Esophagus squamous epithelium (tissue), 5 donors: ENCODE measurements at places on chromosomes 11 and 22. TPM values are rescaled to one million over a fixed set of nuclear protein-coding genes. Genes with fewer than 3 reads are reported as not detected.
A peak's percentile ranks its signal among the peaks of the same experiment; 100 is the strongest.

- no peaks in the 10 kb centered on the region for H3K27me3 ChIP-seq
- peaks cover 23% of the 10 kb centered on the region for H3K36me3 ChIP-seq
- DNase-seq, result no peak
- no peak overlapping the region for H3K27ac ChIP-seq
- H3K4me3 ChIP-seq, result no peak overlapping the region
Measured at GRCh38 chr11:1002406-1002984, 34.0 kb downstream of the MUC6 start.

- no peak overlapping the region for H3K4me3 ChIP-seq
- no peaks in the 10 kb centered on the region for H3K27me3 ChIP-seq
- no peaks in the 10 kb centered on the region for H3K36me3 ChIP-seq
- H3K27ac ChIP-seq, result peak overlapping the region; percentile 49
- peaks cover 57% of the 10 kb centered on the region for H3K4me1 ChIP-seq
Measured at GRCh38 chr11:4071914-4072313, 22.7 kb upstream of the RRM1 start.

The DEUP1 gene
- total RNA-seq, result not detected

DNA sequence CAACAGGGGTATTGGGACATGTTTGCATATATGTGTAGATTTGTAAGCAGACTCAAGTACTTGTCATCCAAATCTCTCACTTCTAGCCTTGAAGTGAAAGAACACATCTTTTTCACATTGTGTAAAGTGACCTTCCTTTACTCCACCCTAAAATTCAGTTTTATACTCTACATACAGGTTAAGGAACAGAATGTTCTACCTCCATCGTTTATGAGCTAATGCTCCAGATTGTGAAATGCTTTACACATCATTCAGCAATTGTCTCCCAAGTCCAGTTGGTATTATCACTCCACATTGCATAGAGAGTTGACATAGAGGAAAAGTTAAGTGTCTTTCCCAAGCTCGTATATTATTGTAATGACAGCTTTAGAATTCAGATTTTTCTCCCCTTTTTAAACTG, 46.1 kb upstream of the BLID start:
- no peak overlapping the region for H3K27ac ChIP-seq
- H3K27me3 ChIP-seq, result no peaks in the 10 kb centered on the region
- peaks cover 60% of the 10 kb centered on the region for H3K4me1 ChIP-seq
- H3K4me3 ChIP-seq, result no peak overlapping the region

GRCh38 chr11:2932850-2933251, 3.6 kb upstream of the PHLDA2 start:
- no peak overlapping the region for H3K4me3 ChIP-seq
- no peaks in the 10 kb centered on the region for H3K36me3 ChIP-seq
- DNase-seq, result no peak
- H3K27ac ChIP-seq, result peak overlapping the region; percentile 76

DNA sequence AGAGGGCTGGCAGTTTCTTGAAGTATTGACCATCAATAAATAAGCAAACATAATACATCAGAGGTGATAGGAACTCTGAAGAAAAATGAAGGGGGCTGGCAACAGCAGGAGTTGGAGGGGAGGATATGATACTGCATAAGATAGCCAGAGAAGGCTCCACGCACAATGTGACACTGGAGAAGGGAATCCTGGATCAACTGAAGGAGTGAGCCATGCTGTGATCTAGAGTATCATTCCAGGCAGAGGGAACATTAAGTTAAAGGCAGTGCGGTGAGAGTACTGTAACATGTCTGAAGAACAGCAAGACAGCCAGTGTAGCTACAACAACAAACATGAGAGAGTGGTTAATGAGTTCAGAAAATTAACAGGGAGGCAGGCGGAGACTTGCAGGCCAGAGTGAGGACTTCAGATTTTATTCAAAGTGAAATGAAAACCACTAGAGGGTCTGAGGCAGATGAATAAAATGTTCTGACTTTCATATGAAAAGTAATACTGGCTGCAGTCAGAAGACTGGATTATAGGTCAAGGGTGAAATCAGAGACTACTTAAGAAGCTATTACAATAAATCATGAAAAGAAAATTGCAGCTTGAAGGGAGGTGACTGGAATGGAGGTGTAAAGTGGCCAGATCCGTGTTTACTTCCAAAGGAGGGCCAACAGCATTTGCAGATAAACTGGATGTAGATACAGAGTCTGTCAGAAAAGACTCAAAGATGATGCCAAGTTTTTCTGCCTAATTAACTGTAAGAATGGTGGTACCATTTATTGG, 49.4 kb downstream of the RRAS2 start:
- H3K36me3 ChIP-seq, result no peaks in the 10 kb centered on the region
- H3K27me3 ChIP-seq, result no peaks in the 10 kb centered on the region
- DNase-seq, result no peak
- H3K4me3 ChIP-seq, result no peak overlapping the region
- no peak overlapping the region for H3K27ac ChIP-seq

GRCh38 chr11:117396970-117397369, 69.3 kb downstream of the CEP164 start:
- H3K4me3 ChIP-seq, result no peak overlapping the region
- no peak for DNase-seq
- no peak overlapping the region for H3K27ac ChIP-seq
- H3K4me1 ChIP-seq, result no peaks in the 10 kb centered on the region
- H3K27me3 ChIP-seq, result no peaks in the 10 kb centered on the region
- H3K36me3 ChIP-seq, result peaks cover 71% of the 10 kb centered on the region

The P2RY2 gene
- 50.3 TPM for total RNA-seq

The POTEH gene
- total RNA-seq, result not detected

The CALCA gene
- total RNA-seq, result not detected

DNA sequence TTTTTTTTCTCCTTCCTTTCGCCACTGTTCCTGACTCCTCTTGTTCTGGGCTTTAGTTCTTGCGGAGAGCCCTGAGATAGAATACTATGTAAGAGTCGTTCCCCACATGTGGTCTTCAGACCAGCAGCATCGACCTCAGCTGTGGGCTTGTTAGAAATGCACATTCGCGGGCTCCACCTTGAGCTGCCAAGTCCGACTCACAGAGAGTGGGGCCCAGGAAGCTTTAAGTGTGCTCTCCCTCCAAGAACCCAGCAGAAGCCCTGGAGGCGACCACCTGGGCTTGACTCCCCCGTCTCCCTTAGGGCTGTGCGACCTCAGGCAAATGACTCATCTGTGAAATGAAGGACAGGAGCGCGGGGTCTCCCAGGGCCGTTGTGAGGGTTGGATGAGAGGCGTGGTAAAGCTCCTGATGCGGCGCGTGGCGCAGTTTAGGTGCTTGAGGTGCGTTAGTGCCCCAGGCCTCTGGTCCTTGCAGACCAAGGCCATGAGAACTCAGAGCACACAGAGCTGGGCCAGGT, 18.8 kb downstream of the SAMM50 start:
- no peak overlapping the region for H3K27ac ChIP-seq
- H3K4me3 ChIP-seq, result no peak overlapping the region
- peaks cover 32% of the 10 kb centered on the region for H3K36me3 ChIP-seq
- H3K27me3 ChIP-seq, result no peaks in the 10 kb centered on the region
- no peaks in the 10 kb centered on the region for H3K4me1 ChIP-seq

DNA sequence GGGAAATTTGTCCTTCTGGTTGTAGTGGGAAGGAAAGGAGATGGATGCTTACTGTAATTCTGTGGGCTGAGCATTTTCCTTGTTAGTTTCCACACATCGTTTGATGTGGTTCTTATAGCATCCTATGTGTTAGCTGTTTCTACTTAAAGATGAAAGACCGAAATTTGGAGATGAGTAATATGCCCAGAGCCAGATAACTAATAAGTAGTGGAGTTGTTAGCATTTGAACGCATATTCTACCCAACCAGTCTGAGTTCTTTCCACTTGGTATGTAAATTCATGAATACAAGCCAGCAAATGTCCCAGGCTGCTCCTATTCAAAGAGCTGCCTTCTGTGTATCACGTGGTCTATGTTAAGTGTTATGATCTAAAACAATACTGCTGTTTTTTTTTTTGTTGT, 14.6 kb downstream of the SPECC1L start:
- H3K36me3 ChIP-seq, result no peaks in the 10 kb centered on the region
- H3K27ac ChIP-seq, result no peak overlapping the region
- DNase-seq, result no peak

GRCh38 chr11:122440811-122441665, 214.5 kb upstream of the UBASH3B start:
- DNase-seq, result no peak
- peak overlapping the region; percentile 67 for H3K27ac ChIP-seq
- H3K27me3 ChIP-seq, result no peaks in the 10 kb centered on the region

DNA sequence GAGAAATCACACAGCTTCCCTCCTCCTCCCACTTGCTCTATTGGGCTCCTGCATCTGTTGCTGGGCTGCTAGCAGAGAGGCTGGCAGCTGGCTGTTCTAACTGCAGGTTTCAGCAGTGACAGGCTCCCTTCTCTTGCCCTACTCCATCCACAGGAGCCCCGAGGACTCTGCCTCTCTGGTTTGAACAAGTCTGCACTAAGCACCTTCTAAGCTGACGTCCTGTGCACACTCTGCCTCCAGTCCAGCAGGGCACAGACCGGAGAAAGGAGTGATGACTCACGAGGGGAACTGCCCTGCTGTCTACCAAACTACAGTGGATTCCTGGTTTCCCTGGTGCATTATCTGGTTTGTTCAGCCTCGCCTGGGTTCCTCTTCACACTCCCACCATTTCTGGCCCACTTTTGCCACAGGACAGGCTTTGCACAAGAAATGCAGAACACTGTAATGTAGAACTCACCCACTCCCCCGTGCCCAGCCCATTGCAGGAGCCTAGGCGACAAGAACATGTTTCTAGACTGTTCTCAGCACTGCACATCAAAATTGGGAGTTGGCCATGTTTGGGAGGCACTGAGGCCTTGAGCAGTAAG, 26.0 kb downstream of the IL10RA start:
- H3K27ac ChIP-seq, result peak overlapping the region; percentile 81
- DNase-seq, result no peak
- no peaks in the 10 kb centered on the region for H3K27me3 ChIP-seq
- no peaks in the 10 kb centered on the region for H3K36me3 ChIP-seq
- no peak overlapping the region for H3K4me3 ChIP-seq

GRCh38 chr22:40540265-40540664, 96.3 kb downstream of the MRTFA start:
- DNase-seq, result no peak
- no peak overlapping the region for H3K27ac ChIP-seq
- no peaks in the 10 kb centered on the region for H3K36me3 ChIP-seq
- H3K4me3 ChIP-seq, result no peak overlapping the region

DNA sequence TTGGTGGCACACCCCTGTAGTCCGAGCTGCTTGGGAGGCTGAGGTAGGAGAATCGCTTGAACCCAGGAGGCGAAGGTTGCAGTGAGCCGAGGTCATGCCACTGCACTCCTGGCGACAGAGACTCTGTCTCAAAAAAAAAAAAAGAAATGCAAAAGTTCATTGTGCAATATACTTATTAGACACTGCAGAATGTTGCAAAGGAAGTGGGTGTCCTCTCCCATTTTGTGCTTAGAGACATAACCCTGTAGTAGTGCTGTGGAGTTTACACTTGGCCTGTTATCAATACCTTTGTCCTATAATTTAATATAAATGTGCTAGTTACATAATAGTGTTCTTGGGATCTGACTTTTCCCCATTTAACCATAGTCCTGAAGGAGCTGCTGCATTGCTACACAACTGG, 9.4 kb downstream of the BCL2L13 start:
- no peak for DNase-seq
- H3K27ac ChIP-seq, result no peak overlapping the region
- H3K4me1 ChIP-seq, result peaks cover 16% of the 10 kb centered on the region
- no peaks in the 10 kb centered on the region for H3K27me3 ChIP-seq

DNA sequence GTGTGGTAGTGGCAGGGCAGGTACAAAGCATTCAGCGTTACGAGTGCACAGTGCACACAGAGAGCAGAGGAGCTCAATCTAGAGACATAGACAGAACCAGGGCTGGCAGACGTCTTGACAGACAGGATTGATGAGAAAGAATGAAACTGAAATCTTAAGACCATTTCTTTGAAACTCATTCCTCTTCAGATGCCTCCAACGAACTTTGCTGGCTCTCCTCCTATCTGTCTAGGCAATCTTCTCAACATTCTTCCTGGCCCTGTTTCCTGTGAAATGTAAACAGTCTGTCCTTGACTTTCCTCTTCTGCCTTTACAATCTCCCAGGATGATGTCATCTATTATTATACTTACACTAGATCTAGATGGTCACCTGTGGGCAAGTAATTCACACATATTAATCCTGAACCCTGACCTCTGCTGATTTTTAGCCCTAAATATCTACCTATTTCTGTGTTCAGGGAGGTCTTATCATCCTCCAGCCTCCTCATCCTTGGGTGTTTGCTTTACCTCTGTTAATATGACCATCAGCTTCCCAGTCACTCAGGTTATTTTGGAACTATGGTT, 119.5 kb downstream of the ENTHD1 start:
- DNase-seq, result no peak
- no peak overlapping the region for H3K4me3 ChIP-seq
- H3K4me1 ChIP-seq, result no peaks in the 10 kb centered on the region
- H3K27ac ChIP-seq, result no peak overlapping the region

The TBX10 gene
- not detected for total RNA-seq

DNA sequence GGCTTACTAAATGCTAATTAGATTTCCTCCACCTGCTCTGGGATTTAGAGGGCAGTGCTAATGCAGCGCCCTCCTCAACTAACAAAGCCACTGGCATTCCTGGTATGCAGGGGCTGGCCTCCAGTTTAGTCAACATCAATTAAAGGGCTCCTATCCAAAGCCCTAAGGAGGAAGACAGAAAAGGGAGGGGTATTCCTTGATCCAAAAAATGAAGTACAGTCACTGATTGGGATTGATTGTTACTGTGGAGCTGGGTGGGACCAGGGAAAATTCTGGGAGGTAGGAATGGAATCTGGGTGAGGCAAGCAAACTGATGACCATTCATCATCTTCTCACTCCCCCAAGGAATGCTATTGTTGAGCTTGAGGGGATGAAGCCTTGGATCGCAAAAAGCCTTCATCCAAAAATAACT, 52.2 kb downstream of the GAB2 start:
- peaks cover 3% of the 10 kb centered on the region for H3K4me1 ChIP-seq
- H3K27ac ChIP-seq, result no peak overlapping the region
- no peaks in the 10 kb centered on the region for H3K27me3 ChIP-seq
- H3K4me3 ChIP-seq, result no peak overlapping the region

The SNX15 gene
- total RNA-seq, result 9.8 TPM

The TIMP3 gene
- total RNA-seq, result 15.3 TPM

GRCh38 chr11:113493206-113493605, 18.0 kb upstream of the DRD2 start:
- no peaks in the 10 kb centered on the region for H3K4me1 ChIP-seq
- H3K36me3 ChIP-seq, result no peaks in the 10 kb centered on the region
- no peak overlapping the region for H3K4me3 ChIP-seq
- no peaks in the 10 kb centered on the region for H3K27me3 ChIP-seq
- DNase-seq, result no peak
- H3K27ac ChIP-seq, result no peak overlapping the region

DNA sequence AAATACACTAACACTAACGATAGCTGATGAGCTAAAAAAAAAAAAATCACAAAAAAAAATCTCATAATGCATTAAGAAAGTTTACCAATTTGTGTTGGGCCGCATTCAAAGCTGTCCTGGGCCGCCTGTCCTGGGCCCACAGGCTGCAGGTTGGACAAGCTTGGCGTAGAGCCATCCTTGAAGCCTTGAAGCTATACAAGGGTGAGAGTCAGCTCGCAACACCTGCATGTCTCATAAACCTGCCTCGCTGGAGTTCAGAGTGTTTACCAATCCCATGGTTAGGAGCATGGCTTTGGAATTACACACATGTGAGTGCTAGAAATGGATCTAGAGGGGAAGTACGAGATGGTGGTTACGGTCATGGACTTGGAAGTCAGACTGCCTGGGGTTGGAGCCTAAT, 453.7 kb downstream of the INSC start:
- no peak for DNase-seq
- no peaks in the 10 kb centered on the region for H3K4me1 ChIP-seq
- no peaks in the 10 kb centered on the region for H3K27me3 ChIP-seq
- no peak overlapping the region for H3K4me3 ChIP-seq
